ENCODE measurements at places on chromosomes 3 and 15.
A peak's percentile ranks its signal among the peaks of the same experiment; 100 is the strongest.

DNA sequence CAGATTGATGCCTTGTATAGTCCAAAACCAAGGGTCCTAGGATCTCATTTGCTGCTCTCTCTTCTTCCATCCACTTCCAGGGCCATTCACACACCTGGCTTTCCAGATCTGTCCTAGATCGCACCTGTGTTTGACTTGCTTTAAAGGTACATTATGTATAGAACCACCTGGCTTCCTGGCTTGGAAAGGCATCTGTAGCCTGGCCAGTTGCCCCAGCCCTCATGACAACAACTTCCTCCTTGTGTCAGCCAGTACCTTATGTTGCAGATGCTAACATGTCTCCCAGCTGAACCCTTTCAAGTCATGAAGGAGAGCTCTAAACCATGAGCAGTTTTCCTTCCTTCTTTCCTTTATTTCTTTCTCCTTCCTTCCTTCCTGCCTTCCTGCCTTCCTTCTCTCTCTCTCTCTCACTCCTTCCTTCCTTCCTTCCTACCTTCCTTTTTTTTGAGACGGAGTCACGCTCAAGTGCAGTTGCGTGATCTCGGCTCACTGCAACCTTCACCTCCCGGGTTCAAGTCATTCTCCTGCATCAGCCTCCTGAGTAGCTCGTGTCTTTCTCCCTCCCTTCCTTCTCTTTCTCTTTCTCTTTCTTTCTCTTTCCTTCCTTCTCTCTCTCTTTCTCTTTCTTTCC, 2.5 kb upstream of the HTR3C start:
- no peak for DNase-seq

- no peak for DNase-seq
These were observed 60.4 kb downstream of the PLAAT1 start for GRCh38 chr3:193301433-193301832.

DNA sequence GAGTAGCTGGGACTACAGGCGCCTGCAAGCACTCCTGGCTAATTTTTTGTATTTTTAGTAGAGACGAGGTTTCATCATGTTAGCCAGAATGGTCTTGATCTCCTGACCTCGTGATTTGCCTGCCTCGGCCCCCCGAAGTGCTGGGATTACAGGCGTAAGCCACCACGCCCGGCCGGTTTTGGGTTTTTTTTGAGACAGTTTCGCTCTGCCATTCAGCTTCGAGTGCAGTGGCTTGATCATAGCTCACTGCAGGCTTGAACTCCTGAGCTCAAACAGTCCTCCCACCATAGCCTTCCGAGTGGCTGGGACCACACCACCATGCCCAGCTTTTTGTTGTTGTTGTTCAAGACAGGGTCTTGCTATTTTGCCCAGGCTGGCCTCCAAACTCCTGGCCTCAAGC, 16.0 kb upstream of the SCAP start:
- no peak for DNase-seq

- DNase-seq: no peak
These were observed 42.3 kb downstream of the NR1D2 start for GRCh38 chr3:23987356-23987755.

GRCh38 chr3:60316121-60316797, 935.0 kb downstream of the FHIT start:
- DNase-seq: no peak

DNA sequence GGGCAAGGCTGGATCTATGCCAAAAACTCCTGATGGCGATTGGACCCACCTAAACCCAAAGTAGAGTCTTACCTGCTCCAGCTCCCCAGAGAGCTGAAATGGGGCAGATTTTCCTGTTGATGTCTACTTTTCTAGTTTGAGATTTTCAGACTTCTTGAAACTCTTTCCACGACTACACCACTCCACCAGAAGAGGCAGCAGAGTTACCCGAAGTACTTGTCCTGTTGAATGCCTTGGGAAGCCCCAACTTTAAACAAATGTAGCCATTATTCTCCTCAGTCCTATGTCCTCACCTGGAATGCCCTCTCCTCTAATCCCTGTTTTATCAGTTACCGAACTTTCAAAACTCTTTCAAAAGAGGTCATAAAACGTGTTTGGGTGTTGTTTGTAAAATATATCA, 843.8 kb downstream of the VGLL3 start:
- DNase-seq: no peak

DNA sequence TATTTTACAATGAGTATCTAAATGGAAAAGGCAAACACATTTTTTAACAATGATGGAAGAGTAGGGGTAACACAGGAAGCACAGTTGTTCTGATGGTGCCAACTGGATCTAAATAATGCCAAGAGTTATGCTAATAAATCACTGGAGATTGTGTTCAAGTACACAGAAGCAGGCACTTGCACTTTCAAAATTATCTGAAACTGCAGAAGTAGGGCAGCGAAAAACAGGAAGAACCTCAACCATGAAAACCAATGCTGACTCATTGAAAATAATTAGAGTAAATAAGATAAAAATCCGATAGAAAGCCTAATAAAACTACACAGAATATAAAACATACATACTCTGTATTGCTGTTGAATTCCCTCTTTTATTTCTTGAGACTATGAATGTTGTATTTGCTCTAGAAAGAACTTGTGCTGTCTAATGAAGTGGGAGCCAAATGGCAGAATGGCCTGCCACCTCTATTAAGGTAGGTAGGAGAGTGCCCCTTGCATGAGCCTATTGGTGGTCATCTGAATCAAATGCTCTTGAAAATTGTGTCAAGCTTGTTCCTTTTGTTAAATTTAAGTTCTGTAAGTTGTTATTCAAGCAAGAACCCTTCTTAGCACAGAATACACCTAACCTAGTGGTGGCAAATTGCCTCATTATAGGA, 93.7 kb downstream of the ABI3BP start:
- DNase-seq: no peak

- DNase-seq: peak; percentile 17
These were observed 33.5 kb downstream of the TUSC7 start for GRCh38 chr3:116743062-116743461.

GRCh38 chr3:43048470-43048869, 57.4 kb downstream of the POMGNT2 start:
- DNase-seq: no peak

- no peak for DNase-seq
These were observed 11.2 kb downstream of the LRIG1 start for GRCh38 chr3:66489581-66489980.

- DNase-seq: no peak
These were observed 9.6 kb downstream of the KBTBD13 start for GRCh38 chr15:65085990-65086679.

- DNase-seq: no peak
These were observed 122.3 kb downstream of the CHRNA7 start for GRCh38 chr15:32152574-32152973.

DNA sequence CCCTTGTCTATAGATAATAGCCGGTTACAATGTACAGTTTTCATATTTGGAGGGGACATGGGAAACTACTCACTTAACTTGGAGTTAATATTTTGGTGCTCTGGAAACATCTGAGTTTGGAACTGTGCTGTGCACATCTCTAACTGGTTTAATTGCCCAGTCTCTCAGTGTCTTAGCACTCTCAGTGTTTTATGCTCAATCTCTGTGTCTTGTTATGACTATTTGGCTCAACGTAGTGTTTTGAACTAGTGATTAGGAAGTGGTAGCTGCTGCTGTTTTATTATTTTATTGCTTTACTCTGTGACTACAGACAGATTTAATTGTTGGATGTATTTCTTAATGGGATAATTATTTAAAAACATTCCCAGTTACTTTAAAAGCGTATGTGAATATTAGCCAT, 17.0 kb downstream of the FNDC3B start:
- no peak for DNase-seq

DNA sequence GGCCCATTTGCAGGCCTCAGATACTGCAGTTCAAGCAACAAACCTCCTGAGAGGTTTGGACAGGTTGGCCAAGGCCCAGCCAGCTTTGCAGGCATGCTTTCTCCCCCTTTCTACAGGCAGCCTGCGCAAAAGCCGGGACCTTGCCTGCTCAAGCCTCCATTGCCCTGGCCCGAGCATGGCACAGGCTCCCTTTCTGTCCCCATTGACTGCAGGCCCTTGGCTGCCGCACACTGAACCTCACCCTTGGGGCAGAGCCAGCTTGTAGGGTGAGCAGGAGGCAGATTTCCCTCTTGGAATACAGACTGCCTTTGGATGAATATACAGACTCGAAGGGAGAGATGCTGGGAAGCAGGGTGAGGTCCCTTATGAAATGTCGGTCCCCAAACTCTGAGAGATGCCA, 461.7 kb upstream of the PROK2 start:
- no peak for DNase-seq

- no peak for DNase-seq
These were observed 736 bp downstream of the ARHGEF26 start for GRCh38 chr3:154121701-154122551.

Data from NCI-H446 treated with DMSO at 0.1 percent for 48 hours (cell line).